Esophagus mucosa (tissue), 1 donor: ENCODE measurements at places on chromosomes 4 and X.

GRCh38 chr4:55637272-55637820 lies 1.2 kb upstream of the NMU start:
- no peak for ATAC-seq

DNA sequence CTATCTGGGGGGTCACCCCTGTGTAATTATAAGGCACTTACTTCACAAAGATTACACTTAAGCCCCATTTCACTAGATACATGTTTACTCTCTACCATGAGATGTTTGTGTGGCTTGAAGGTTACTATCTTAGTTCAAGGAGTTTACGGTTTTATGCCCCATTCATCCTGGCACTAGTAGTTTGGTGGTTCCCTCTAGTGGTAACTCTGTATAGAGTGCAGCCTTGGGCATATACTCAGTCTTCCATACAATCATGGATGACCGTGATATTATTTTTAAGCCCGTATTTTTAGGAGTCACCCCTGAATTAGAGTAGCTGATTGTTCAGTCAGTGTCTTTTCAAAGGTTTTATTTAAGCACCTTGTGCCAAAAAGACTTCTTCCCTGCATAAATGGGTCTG lies 109.9 kb upstream of the FAM47C start:
- ATAC-seq = no peak

DNA sequence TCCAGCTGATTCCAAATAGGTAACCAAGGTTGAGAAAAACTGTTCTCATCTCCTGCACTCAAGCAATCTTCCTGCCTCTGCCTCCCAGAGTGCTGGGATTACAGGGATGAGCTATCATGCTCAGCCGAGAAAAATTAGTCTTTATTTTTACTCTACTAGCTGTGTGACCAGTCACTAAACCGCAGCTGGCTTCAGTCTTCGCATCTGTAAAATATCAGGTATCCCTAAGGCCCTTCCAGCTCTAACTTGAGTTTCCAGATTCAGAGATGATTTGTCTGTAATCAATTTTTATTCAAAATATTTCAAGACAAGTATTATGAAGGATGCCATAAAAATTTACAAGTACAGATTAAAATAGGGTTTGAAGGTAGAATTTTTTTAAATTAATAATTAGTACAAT lies 3.5 kb downstream of the ADH6 start:
- ATAC-seq = no peak

GRCh38 chrX:107565931-107566603 lies 62.2 kb upstream of the PRPS1 start:
- peak; percentile 16 for ATAC-seq

GRCh38 chr4:159476886-159477285 lies 374.0 kb downstream of the RAPGEF2 start:
- no peak for ATAC-seq

- ATAC-seq = no peak
These were observed 44.2 kb downstream of the COQ2 start for GRCh38 chr4:83240379-83240875.

DNA sequence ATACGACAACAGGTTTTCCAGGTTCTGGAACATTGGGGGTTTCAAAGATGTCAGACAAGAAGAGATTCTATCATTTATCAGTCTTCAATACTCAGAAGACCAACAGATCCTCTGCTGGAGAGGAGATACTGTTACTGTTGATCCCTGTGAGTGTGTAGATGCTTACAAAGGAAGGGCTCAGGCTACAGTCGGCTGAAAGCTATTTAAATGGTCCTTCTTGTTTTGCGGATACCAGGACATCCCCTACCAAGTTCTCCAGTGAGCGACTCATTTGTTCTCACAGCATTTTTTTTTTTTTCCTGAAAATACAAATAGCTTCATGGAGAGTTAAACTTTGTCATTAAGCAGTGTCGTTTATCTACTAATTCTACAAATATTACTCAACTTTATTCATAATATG lies 201.6 kb downstream of the CAMK2D start:
- no peak for ATAC-seq

DNA sequence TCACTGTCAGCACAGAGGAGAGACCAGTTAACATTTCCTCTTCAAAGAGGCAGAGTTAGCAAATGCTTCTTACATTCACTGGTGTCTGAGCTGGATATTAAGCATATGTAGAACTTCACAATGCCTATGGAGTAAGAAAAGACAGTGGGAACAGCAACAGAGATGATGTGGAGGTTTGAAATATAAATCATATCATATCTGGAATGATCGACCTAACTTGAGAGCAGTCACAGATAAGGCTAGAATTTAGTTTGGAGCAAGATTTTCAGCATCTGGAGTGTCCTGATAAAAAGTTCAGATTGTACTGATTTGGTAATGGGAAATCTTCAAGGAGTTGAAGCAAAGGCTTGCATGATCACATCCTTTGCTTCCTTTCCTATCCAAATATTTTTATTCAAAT lies 90.5 kb upstream of the ANKRD50 start:
- ATAC-seq = no peak

DNA sequence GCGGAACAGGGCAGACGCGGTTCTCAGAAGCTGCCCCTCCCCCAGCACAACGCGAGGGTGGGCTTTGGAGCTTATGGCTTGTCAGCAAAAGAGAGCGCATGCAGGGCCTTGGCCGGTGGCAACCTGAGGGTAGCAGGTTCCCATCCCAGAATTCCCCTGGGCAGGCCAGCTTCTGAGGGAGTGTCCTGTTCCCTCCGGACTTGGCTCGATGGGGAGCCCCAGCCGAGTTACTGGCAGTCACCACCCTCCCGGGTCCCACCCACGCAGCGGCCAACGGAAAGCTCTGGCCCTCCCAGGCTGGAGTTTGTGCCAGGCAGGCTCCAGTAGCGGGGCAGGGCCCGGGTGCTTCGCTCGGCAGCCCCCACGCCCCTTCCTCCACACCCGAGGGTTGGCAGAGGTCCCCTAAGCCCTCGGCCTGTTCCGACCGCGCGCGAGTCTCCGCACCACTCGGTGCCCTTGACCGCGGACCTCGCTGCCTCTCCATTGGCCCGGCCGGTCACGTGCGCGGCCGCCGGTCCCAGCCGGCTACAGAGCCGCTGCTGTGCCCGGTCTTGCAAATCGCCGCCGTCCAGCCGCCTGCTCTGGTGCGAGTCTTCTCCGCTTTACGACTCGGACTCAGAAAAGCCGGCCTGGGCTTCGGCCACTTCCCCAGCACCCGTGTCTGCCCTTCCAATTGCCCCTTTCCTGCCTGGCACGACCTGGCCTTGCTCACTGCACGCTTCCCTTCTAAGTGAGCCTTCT lies 20.9 kb upstream of the MTM1 start:
- peak; percentile 74 for ATAC-seq
